Activated CD4-positive, alpha-beta T cell treated with anti-CD3 and anti-CD28 coated beads for 48 hours (primary cell): ENCODE measurements at places on chromosomes 3 and 15.
A peak's percentile ranks its signal among the peaks of the same experiment; 100 is the strongest.

GRCh38 chr15:55195996-55196395 lies 745 bp downstream of the RSL24D1 start:
- no peak for DNase-seq

- peak; percentile 34 for DNase-seq
Measured at GRCh38 chr3:98513091-98513511, 9.6 kb downstream of the CLDND1 start.

DNA sequence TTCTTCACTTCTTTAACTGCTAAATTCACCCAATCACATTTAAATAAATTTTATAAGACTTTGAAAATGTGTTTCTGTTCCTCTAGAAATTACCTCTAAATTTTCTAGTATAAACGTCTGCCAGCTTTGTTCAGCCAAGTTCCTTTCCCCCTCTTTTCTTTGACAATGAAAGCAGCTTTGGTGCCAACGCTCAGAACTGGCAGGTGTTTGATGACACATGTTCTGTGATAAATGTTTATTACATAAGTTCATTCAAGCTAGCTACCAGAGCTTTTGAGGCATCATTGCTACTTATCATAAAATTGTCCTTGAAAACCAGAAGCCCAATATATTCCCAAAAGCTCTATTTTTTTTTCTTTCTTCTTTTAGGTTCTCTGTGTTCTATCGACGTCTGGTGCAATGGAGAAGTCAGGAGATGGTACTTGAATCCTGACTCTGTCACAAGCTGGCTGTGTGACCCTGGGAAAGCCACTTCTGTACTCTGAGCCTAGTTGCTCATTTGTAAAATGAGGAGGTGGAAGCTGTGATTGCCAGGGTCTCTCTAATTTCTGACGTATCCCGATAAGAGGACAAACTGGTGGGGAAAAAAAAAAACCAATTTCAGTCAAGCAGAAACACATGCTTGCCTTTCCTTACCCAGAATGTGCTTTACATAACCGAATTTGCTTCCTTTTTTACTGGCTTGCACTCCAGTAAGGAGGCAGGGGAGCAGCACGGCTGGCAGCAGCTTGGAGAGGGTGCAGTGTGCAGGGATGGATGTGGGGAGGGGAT lies 187.1 kb upstream of the LPP start:
- no peak for DNase-seq

DNA sequence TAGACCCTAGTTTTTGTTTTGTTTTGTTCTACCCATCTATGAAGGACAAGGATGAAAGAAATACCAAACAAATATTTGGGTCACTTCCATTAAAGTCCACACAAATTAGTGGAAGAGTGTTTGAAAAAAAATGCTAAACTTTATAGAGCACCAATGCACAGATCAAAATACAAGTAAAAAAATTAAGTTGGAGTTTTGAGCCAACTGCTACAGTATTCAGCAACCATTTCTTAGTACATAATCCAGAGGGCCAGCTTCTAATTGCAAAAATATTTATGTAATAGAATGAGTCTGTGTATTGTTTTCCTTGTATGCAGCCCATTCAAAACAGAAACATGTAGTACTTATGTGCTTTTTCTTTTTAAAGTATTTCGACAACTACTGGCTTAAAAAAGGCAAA lies 121.1 kb downstream of the CBLB start:
- no peak for DNase-seq

DNA sequence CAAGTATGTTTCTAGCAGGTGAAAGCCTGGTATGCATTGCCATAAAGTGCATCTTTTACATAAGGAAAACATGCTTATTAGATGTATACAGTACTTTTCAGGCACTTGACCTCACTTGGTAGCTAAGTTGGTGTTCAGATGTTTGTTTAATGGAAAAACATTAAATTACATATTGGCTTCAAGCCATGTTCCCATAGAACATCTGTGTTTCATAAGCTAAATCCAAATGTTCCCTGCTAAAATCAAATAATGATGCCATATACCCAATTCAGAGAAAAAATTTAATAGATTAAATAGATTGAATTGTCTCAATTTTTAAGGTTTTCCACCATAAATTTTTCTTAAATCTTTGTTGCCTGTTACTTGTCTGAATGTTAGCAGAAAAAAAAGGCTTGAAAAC lies 19.1 kb upstream of the RPL22L1 start:
- no peak for DNase-seq

GRCh38 chr3:156304406-156304805 lies 184.0 kb downstream of the KCNAB1 start:
- no peak for DNase-seq

DNA sequence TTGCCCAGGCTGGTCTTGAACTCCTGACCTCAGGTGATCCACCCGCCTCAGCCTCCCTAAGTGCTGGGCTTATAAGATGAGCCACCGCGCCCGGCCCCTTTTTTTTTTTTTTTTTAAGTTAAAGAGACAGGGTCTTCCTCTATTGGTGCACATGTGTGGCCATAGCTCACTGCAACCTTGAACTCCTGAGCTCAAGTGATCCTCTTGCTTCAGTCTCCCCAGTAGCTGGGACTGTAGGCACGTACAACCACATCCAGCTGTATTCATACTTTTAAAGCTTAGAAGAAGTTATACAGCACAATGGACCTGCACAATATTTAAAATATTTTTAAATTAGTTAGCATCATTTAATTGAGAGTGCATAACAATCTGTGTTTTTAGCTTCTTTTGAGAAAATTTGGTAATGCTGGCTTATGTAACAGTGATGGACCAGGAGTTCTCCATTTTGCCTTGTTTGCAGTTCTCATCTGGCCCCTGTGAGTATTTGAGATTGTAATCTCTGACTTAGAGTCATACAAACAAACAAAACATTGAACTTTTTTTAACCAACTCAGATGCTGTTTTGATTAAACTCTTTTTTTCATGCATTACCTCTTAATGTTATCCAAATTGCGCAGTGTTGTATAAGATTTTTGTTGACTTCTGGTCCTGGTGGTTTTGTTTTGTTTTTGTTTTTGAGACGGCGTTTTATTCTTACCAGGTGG lies 33.0 kb downstream of the CHD2 start:
- DNase-seq: no peak

DNA sequence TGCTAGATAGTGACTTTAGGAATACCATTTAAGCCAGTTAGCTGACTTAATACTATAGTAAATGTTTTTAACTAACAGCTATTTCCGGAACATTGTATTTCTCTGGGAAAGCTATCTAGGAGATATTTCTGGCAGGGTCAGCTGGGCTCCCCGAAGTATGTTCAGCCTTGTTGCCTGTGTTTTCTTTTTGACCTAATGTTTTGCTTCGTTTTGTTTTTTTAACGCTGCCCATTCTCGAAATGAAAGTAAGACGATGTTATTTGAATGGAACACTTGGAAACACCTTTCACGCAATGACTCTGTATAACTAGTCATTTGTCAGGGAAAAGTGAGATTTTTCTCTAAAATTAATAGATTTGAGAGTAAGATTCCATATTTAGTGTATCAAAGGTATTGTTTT lies 702.9 kb upstream of the NAALADL2 start:
- no peak for DNase-seq

DNA sequence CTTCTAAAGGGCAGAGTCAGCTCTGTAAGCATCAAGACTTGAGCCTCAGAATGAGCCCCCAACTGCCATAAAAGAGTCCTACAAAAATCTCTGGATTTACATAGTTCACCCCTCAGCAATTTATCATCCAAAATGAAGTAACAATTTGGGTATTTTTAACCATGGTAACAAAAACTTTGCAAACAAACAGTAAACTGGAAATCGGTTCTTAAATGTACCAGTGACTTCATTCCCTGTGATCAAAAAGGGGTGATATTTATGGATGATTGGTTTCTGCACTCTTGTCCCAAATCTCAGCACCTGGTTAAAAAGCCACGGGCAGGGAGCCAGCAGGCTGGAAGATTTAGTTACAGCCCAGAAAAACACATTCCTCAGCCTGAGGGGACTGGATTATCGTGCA lies 73.6 kb downstream of the TFG start:
- no peak for DNase-seq

- DNase-seq: peak; percentile 40
Measured at GRCh38 chr3:132210476-132211346, 106.5 kb upstream of the ACP3 start.

GRCh38 chr3:71121429-71122167 lies 461.9 kb downstream of the FOXP1 start:
- DNase-seq: no peak

DNA sequence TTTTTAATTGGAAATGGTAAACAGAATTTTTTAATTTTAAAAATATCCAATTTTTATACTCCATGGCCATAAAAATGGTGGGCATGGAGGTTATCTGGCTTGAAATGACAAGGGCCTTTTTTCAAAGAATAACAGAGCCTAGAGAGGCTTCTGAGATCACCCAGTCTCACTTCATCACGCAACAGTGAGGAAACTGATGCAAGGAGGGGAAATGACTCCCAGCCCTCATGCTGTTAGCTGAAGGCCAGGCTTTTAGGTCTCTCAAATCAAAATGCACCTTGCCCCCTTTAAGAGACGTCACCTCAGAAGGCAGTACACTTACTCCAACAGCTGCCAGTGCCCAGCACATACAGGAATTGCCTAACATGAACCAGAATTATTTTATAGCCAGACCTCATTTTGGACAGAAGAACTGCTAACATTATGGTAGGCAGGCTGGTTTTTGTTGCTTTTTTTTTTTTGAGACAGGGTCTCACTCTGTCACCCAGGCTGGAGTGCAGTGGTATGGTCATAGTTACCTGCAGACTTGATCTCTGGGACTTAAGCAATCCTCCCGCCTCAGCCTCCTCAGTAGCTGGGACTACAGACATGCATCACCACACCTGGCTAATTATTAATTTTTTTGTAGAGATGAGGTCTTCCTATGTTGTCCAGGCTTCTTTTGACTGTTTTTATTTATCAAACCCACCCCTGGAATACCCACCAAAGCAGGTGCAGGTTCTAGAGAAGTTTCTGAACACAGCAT lies 9.1 kb downstream of the RAB43 start:
- peak; percentile 66 for DNase-seq

DNA sequence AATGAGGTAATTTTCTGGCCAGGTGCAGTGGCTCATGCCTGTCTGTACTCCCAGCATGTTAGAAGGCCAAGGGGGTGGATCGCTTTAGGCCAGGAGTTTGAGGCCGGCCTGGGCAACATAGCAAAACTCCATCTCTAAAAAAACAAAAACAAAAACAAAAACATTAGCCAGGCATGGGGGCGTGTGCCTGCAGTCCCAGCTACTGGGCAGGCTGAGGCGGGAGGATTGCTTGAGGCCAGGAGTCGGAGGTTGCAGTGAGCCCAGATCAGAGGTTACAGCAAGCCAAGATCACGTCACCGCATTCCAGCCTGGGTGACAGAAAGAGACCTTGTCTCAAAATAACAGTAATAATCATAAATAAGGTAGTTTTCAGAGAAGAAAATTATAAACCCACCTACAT lies 55.7 kb downstream of the LDHAL6B start:
- no peak for DNase-seq

DNA sequence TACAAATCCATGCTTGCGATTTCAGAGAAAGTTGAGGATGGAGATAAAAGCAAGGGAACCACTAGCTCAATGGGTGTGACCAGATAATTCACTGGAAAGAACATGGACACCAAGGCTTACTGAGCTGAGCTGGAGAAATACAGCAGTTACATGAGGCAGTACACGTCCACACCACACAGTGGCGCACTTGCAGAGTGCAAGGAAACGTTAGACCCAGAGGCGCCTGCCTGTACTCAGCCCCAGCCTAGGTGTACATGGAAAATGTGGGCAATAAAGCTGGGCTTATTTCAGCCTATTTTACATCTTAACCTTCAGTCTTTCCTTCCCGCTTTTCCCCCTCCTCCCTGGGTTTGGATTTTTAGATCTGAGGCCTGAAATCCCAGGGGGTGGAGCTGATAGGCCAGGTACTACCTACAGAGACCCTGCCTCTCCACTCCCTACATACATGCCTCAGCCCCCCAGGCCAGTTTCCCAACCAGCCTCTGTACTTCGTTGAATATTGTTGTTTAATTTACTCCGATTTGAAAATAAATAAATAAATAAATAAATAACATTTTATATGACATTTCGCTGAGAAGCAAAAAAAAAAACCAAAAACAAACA lies 60.1 kb downstream of the PCOLCE2 start:
- peak; percentile 86 for DNase-seq

GRCh38 chr15:57472861-57473260 lies 96.6 kb downstream of the CGNL1 start:
- no peak for DNase-seq

GRCh38 chr3:155712008-155712407 lies 32.9 kb downstream of the PLCH1 start:
- no peak for DNase-seq

GRCh38 chr15:26200427-26200826 lies 337.3 kb upstream of the ATP10A start:
- no peak for DNase-seq

DNA sequence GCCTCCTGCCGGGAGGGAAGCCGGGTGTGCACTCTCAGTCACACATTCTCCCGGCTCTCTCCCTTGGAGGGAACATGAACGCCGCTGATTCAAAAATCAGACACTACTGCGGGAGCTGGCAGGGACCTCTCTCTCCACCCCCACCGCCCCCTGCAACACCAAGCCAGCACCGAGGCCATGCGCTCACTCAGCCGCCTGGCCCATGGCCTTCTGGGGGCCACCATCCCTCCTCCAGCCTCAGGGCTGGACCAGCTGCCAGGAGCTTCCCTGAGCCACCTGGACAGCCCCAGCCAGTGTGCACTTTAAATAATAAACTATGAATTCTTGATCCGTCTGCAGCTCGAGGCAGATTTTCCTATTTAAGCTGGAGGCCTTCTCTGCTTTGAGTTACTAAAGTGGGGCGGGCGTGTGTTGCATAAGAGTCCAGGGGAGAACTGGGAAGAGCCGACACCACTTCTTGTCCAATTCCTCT lies 30.6 kb downstream of the ADAMTS17 start:
- no peak for DNase-seq

DNA sequence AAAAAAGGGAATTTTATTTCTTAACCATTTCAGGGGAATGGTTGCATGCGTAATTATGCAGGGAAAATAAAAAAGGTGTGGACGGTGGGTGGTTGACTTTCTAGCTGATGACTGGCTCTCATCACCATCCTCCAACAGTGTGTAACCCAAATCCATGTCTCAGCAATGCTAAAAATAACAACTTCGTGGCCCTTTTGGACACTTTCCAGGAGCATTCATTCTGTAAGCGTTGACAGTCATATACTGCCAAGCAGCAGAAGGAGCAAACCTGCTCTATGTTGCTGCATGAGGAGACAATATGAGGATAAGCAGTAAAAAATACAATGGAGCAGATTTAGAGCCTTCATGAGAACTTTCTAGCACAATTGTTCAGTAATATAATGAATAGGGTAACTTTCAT lies 189.1 kb downstream of the ANXA2 start:
- no peak for DNase-seq

- DNase-seq: no peak
Measured at GRCh38 chr3:111738238-111738637, 120.8 kb upstream of the PHLDB2 start.

- no peak for DNase-seq
Measured at GRCh38 chr15:52716536-52716935, 37.3 kb upstream of the ATOSA start.

- DNase-seq: no peak
Measured at GRCh38 chr3:47681016-47681415, 100.7 kb downstream of the SMARCC1 start.

- no peak for DNase-seq
Measured at GRCh38 chr3:64290864-64291263, 65.6 kb upstream of the PRICKLE2 start.
